ENCODE measurements at places on chromosomes 5 and 9. TPM values are rescaled to one million over a fixed set of nuclear protein-coding genes. Genes with fewer than 3 reads are reported as not detected.

DNA sequence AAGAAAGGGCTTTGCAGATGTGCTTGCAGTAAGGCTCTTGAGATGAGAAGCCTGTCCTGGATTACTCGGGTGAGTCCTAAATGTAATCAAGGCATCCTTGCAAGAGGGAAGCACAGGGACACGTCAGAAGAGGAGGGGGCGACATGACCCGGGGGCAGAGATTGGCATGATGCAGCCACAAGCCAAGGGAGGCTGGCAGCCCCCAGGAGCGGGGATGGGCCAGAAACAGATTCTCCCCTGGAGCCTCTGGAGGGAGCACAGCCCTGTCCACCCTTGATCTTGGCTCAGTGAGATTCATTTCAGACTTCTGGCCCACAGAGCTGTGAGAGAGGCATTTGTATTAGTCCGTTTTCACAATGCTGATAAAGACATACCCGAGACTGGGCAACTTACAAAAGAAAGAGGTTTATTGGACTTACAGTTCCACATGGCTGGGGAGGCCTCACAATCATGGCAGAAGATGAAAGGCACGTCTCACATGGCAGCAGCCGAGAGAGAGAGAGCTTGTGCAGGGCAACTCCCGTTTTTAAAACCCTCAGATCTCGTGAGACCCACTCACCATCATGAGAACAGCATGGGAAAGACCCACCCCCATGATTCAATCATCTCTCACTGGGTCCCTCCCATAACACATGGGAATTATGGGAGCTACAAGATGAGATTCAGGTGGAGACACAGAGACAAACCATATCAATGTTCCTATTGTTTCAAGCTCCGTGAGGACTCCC, 76.1 kb downstream of the ADAMTS2 start:
- no peaks in the 10 kb centered on the region for H3K36me3 ChIP-seq
- H3K27ac ChIP-seq, result no peak overlapping the region
- no peak for DNase-seq

CTNND2 gene
- total RNA-seq, result 21.0 TPM

ZBED3 gene
- 4.2 TPM for total RNA-seq

UAP1L1 gene
- 7.8 TPM for total RNA-seq

DNA sequence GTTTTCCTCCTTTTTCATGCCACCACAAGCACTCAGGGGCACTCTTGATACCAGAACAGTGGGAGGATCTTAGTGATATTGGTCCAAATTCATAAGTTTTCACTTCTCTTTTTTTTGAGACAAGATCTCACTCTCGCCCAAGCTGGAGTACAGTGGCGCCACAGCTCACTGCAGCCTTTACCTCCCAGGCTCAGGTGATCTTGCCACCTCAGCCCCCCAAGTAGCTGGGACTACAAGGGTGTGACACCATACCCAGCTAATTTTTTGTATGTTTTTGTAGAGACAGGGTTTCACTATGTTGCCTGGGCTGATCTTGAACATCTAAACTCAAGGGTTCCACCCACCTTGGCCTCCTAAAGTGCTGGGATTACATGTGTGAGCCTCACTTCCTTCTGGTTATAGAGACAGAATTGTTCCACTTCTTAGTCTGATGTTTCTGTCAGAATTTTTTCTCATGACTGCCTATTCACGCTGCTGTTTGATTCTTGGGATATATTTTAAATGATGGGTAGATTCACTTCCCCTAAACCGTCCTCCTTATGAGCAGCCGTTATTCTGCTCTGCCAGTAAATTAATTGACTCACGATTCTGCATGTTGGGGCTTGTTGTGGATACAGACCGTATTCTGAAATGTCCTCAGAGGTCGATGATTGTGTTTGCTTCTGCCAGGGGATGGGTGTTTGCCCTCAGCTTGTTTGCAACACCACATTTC, 30.8 kb downstream of the MTAP start:
- H3K4me3 ChIP-seq, result no peak overlapping the region
- DNase-seq, result no peak

CRHBP gene
- total RNA-seq, result 0.26 TPM

LRRC19 gene
- total RNA-seq, result 0.78 TPM

DNA sequence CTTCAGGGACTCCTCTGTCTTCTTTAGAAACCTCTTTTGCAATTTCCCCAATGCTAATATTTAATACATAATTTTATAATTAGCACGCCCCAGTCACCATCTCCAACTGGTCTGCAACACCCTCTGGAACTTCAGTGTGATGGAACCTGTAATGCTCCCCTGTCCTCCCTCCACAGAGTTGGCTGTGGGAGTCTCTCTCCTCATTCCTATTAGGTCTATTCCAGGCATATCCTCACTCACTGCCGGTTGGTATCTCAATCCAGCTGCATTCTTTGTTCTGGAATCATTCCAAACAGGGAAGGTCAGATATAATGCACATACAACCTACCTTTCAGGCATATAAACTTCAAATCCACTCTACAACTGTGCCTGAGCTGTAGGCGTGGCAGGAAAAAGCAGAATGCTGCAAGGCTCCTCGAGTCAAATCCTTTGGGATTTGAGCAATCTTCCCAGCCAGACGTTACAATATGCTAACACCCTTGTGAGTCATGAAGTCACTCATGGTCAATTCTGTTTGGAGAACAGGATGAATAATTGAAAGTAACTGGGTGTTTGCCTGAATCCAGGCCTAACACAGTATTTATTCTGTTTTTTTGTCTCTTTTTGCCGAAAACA, 293.8 kb downstream of the CWC27 start:
- DNase-seq, result peak; percentile 9
- no peak overlapping the region for H3K27ac ChIP-seq
- no peaks in the 10 kb centered on the region for H3K36me3 ChIP-seq
- no peaks in the 10 kb centered on the region for H3K27me3 ChIP-seq

GRCh38 chr9:113219969-113220368, 1.1 kb downstream of the FKBP15 start:
- H3K36me3 ChIP-seq, result no peaks in the 10 kb centered on the region
- peaks cover 46% of the 10 kb centered on the region for H3K4me1 ChIP-seq
- H3K27ac ChIP-seq, result no peak overlapping the region
- H3K4me3 ChIP-seq, result no peak overlapping the region
- no peaks in the 10 kb centered on the region for H3K27me3 ChIP-seq

FAM221B gene
- 0.33 TPM for total RNA-seq

GRCh38 chr9:137913771-137914767, 36.5 kb downstream of the CACNA1B start:
- DNase-seq, result no peak
- no peaks in the 10 kb centered on the region for H3K4me1 ChIP-seq
- no peaks in the 10 kb centered on the region for H3K27me3 ChIP-seq
- no peaks in the 10 kb centered on the region for H3K36me3 ChIP-seq

OMD gene
- 0.33 TPM for total RNA-seq

DNA sequence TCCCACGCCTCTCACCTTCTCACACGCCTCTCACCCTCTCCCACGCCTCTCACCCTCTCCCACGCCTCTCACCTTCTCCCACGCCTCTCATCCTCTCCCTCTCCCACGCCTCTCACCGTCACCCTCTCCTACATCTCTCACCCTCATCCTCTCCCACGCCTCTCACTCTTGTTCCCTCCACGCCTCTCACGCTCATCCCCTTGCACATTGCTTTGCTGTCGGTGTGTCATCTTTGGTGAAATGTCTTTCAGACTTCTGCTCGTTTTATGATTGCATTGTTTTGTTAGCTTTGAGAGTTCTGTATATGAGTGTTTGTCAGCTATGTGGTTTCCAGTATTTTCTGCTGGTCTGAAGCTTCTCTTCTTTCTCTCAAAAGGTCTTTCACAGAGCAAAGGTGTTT, 102.7 kb downstream of the EHMT1 start:
- H3K36me3 ChIP-seq, result peaks cover 12% of the 10 kb centered on the region
- H3K4me3 ChIP-seq, result no peak overlapping the region
- DNase-seq, result no peak
- H3K4me1 ChIP-seq, result no peaks in the 10 kb centered on the region

DNA sequence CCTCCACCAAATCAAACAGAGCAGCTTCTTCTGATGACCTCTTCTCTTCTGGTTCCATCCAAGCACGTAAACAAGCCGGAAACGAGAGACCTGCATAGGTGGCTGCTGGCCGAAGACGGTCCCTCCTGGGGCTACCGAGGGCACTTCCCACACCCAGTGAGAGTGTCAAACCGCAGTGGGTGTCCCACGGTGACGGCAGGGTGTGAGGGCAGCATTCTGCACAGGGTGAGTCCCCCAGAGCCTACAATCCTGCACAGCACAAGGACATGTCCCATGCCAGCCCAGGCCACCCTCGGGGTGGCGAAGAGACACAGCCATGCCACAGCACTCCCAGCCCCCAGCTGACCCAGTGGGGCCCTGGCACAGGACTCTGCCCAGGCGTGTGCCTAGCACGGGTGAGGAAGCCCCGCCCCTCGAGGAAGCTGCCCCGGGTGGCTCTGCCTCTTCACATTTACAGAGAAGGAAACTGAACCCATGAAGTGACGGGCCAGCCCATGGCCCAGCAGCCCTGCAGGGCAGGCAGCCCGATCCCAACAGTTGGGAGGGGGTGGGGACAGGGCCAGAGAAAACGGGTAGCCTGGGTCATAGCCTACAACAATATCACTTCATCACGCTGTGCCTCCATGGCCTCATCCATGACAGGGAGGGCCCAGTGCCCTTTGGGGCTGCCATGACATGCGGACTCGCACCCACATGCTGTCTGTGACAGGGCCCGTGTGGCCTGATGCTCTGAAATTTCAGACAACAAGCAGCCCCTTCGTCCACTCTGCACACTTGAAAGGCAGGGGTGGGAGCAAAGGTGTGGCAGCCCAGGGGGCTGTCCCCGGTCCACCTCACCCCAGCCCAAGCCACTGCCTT, 43.2 kb downstream of the SEMA4D start:
- no peaks in the 10 kb centered on the region for H3K27me3 ChIP-seq
- H3K4me1 ChIP-seq, result no peaks in the 10 kb centered on the region
- H3K27ac ChIP-seq, result no peak overlapping the region

GRCh38 chr5:111602817-111603445, 90.6 kb upstream of the STARD4 start:
- H3K4me1 ChIP-seq, result no peaks in the 10 kb centered on the region
- H3K27me3 ChIP-seq, result no peaks in the 10 kb centered on the region
- H3K36me3 ChIP-seq, result no peaks in the 10 kb centered on the region
- no peak overlapping the region for H3K27ac ChIP-seq
- H3K4me3 ChIP-seq, result no peak overlapping the region

FABP6 gene
- not detected for total RNA-seq

- H3K36me3 ChIP-seq, result no peaks in the 10 kb centered on the region
- no peak overlapping the region for H3K27ac ChIP-seq
- no peak overlapping the region for H3K4me3 ChIP-seq
- H3K4me1 ChIP-seq, result peaks cover 12% of the 10 kb centered on the region
Observed at GRCh38 chr9:114319147-114319546, 3.8 kb upstream of the ORM1 start.

MATR3 gene
- 160 TPM for total RNA-seq

DNA sequence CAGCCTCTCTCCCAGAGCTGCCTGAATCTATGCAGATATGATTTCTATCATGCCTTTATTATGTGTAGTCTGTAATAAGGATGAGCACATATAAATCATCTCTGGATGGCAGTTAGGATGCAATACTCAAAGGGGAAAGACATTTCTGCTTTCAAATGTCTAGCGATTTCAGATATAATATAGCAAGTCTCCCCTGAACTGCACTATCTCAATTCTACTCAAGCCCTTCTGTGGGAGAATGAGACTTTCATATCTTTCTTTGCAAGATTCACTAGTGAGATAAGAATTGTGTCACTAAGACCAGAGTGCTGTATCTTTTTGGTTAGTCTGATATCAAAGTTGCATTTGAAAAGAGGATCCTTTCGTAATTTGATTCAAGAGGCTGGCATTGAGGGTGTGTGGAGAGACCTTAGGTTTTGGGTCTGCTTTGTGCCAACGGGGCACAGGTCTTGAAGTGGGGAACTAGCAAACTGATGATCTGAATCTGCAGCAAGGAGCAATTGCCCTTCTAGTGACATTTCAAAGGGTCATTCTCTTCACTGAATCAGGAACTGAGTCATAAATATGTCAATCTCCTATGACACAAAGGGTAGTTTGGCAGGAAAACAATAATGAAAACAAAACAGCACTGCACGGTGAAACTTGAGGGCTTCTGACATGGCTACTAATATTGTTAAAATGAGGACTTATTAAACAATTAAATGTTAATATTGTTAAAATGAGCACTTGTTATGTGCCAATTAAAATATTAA, 305.5 kb upstream of the CLINT1 start:
- H3K36me3 ChIP-seq, result no peaks in the 10 kb centered on the region
- H3K27me3 ChIP-seq, result no peaks in the 10 kb centered on the region
- no peaks in the 10 kb centered on the region for H3K4me1 ChIP-seq
- H3K27ac ChIP-seq, result no peak overlapping the region
- H3K4me3 ChIP-seq, result no peak overlapping the region
- no peak for DNase-seq

- H3K4me3 ChIP-seq, result no peak overlapping the region
- H3K27me3 ChIP-seq, result no peaks in the 10 kb centered on the region
- H3K4me1 ChIP-seq, result no peaks in the 10 kb centered on the region
- H3K27ac ChIP-seq, result no peak overlapping the region
Observed at GRCh38 chr5:132677682-132678400, 4.1 kb downstream of the IL4 start.

DPH7 gene
- total RNA-seq, result 46.5 TPM

DNA sequence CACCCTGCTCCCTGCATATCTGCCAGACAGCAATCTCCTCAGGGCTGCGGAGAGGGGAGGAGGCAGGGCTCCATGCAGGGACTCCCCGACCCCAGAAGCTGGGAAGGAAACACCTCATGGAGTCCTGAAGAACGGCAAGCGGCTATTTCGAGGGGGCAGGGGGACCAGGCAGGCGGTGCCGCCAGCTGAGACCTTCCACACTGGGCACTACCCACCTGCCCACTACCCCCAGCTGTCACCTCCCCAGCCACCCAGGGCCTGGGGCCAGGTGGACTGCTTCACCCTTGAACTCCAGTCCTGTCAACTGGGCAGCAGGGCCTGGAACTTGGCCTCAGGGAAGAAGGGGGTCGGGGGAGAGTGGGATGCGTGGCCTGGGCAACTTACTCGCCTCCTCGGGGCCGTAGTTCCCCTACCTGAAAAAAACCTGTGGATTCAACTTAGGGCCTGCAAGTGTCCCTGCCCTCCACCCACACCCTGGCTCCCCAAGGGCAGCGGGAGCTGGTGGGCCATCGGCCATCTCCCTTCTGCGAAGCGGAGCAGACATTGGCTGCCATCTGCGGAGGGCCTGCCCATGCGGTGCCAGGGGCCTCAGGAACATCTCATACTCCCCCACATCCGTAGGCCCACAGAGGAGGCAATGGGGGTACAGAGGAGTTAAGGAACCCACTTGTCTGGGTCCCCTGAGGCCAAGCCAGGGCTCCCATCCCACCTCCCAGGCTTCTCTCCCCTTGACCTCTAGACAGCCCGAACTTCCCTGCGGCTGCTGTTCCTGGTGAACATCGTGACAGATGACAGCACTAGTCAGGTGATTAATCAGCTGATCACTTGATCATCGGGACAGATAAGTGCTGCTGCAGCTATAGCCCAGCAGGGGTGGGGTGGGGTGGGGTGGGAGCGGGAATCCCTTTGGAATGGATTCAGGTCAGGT, 18.5 kb upstream of the RALGDS start:
- H3K36me3 ChIP-seq, result no peaks in the 10 kb centered on the region
- H3K27me3 ChIP-seq, result no peaks in the 10 kb centered on the region
- H3K4me1 ChIP-seq, result peaks cover 75% of the 10 kb centered on the region
- no peak overlapping the region for H3K4me3 ChIP-seq
- DNase-seq, result no peak
- no peak overlapping the region for H3K27ac ChIP-seq

- no peaks in the 10 kb centered on the region for H3K27me3 ChIP-seq
- H3K4me3 ChIP-seq, result no peak overlapping the region
- H3K36me3 ChIP-seq, result no peaks in the 10 kb centered on the region
Observed at GRCh38 chr5:44842496-44843282, 33.9 kb downstream of the MRPS30 start.
